Stimulated activated CD4-positive, alpha-beta T cell treated with anti-CD3 and anti-CD28 coated beads, Interleukin-1b, Interleukin-23, amount 100 ng/mL, for 1 hour (primary cell): ENCODE measurements at places on chromosomes 2 and 18.

GRCh38 chr2:55093381-55093780 lies 43.1 kb upstream of the RTN4 start:
- DNase-seq, result no peak

DNA sequence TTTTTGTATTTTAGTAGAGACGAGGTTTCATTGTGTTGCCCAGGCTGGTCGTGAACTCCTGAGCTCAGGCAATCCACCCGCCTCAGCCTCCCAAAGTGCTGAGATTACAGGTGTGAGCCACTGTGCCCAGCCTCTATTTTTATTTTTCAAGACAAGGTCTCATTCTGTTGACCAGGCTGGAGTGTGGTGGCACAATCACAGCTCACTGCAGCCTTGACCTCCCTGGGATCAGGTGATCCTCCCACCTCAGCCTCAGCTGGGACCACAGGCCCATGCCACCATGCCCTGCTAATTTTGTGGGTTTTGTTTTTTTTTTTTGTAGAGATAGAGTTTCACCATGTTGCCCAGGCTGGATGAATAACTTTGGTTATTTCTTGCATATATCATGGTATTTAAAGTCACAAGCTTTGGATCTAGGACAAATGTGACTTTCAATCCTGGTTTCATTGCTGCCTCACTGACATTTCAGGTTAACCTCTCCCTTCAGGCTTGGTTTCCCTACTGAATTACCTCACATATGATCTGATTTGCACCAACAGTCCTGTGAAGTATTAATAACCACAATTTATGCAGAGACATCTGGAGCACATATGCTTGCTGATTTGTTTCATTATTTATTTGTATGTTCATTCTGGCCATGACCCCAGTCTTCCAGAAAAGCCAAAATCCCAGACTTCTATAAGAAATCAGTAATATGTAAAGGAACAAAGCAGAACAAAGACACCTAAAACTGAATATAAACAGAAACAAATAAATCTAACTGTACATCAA lies 17.5 kb upstream of the RAB31 start:
- no peak for DNase-seq

- DNase-seq, result no peak
Observed at GRCh38 chr2:104845946-104846785, 7.7 kb upstream of the POU3F3 start.

- no peak for DNase-seq
Observed at GRCh38 chr18:41936471-41937134, 18.4 kb upstream of the PIK3C3 start.

- no peak for DNase-seq
Observed at GRCh38 chr2:74578408-74578807, 23.9 kb downstream of the DOK1 start.

DNA sequence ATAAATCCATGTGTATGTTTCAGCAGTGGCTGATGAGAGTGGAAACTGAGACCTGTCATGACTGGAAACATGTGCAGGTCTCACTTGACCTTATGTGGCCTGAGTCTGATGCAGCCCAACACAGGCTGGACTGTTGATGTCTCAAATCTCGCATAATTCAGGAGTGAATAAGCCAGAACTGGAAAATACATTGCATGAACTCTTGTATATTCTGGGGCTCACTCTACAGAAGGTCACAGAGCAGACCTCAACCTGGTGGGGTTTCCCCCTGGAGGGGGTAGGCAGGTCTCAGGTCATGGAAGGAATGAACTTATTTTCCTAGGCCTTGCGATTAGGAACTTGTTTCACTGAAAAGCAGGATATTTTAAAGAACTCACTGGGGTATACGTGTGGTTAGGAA lies 146.3 kb upstream of the THUMPD2 start:
- no peak for DNase-seq

DNA sequence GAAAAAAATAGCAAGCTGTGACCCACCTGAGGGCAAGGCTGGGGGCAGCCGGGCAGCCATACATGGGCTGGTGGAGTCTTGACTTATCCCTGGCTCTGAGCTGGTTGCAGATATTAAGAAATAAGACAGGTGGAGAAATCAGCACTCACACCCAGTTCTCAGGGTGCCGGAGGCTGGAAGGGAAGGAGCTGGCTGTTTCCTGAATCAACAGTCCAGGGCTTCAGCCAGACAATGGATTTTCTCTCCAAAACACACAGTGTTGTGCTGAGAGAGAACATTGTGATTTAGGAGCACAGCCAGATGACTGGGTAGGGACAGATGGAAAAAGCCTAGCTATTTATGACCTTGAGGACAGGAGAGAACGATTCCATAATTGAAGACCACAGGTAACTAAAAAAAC lies 208.8 kb downstream of the LDLRAD4 start:
- no peak for DNase-seq

GRCh38 chr2:160397530-160397865 lies 96.1 kb downstream of the RBMS1 start:
- DNase-seq, result no peak

GRCh38 chr2:136133586-136133985 lies 15.6 kb upstream of the CXCR4 start:
- DNase-seq, result no peak

GRCh38 chr2:224449212-224450147 lies 47.6 kb upstream of the FAM124B start:
- no peak for DNase-seq

DNA sequence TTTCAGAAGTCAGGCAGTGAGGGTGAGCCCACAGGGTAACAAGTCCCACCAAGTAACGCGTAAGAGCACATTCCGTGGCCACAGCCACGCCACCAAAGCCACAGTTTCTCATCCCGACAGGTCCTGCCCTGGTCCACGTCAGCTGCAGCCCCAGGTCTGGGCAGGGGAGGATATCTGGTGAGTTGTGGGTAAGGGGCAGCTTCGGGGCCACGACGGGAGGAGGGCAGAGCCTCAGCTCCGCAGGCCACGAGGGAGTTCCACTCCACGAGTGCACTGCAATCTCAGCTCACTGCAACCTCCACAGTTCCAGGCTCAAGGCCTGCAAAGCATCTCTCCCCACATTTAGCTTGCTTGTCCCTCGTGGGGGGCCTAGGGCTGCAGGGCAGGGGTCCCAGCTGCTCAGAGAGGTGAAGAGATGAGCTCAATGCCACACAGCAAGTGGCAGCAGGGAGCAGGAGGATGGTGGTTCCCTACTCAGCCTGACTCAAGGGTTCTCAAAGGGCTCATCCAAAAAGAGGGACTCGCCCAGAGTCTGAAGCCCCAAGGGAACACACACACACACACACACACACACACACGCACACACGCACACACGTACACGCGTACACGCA lies 12.5 kb downstream of the SNORC start:
- DNase-seq, result no peak
